ENCODE measurements at places on chromosomes 5 and 9. TPM values are rescaled to one million over a fixed set of nuclear protein-coding genes. Genes with fewer than 3 reads are reported as not detected.
A peak's percentile ranks its signal among the peaks of the same experiment; 100 is the strongest.

The KIF20A gene
- total RNA-seq, result 35.2 TPM

The ANKRD20A1 gene
- not detected for total RNA-seq

The ENTPD2 gene
- total RNA-seq, result not detected

The DCTN4 gene
- 66.4 TPM for total RNA-seq

The FBXL7 gene
- total RNA-seq, result 3.9 TPM

The SLC35D2 gene
- total RNA-seq, result 34.1 TPM

The PCDHGA11 gene
- total RNA-seq, result 0.52 TPM

The GRPEL2 gene
- 75.5 TPM for total RNA-seq

The SLC22A4 gene
- 4.3 TPM for total RNA-seq

The CAMK4 gene
- 0.10 TPM for total RNA-seq

The ITK gene
- total RNA-seq, result 0.07 TPM

The MEIKIN gene
- total RNA-seq, result not detected

The SUSD3 gene
- 0.27 TPM for total RNA-seq

- no peak for DNase-seq
Observed at GRCh38 chr9:19768798-19769197, 20.0 kb downstream of the SLC24A2 start.

DNA sequence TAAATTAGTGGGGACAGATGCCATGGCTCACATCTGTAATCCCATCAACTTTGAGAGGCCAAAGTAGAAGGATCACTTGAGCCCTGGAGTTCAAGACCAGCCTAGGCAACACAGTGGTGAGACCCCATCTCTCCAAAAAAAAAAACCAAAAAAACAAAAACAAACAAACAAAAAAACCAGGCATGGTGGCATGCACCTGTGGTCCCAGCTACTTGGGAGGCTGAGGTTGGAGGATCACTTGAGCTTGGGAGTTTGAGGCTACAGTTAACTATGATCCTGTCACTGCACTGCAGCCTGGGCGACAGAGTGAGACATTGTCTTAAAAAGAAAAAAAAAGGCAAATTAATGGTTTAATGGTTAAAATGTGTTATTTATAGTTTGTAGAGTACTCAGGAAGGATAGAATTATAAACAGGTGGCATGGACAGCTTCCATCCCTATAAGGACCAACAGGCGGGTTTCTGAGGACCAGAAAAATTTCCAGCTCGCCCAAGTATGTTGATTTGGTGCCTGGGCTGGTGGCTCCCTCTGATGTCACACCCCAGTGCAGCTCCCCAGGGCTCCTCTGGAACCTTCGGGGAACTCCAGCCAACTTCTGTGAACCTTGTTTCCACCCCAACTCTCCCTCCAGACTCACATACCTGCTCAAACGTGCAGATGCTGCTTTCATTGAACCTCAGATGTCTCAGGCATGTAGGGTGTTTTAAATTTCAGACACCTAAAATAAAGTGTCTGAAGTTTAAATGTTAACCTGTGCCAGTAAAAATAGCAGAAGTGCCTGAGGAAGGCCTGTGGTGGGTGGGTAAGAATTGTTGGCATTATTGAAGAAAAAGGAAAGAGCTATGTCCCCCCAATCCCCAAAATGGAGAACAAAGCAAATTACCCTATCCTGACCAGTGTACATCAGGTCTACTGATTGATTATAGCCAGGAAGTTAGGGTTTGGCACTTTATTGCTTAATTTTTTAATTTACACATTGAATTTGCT lies 69.0 kb downstream of the TRIO start:
- DNase-seq, result no peak

DNA sequence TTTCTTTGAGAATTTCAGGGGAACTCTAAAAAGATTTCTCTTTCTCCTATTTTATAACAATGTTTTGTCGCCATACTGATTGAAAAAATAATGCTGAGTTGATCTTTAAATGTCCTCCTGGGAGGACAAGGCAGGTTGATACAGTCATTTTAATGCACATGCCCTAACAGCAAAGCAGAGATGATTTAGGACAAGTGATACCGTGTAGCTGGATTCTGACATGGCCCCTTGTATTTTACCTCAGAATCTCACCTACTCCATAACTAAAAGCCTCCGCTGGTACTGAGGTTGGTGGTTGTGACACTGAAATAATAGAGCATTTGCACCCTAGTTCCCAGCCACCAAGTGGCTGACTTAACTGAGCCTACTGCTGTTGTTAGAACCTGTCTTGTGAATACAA lies 811 bp upstream of the LRRTM2 start:
- DNase-seq, result no peak

DNA sequence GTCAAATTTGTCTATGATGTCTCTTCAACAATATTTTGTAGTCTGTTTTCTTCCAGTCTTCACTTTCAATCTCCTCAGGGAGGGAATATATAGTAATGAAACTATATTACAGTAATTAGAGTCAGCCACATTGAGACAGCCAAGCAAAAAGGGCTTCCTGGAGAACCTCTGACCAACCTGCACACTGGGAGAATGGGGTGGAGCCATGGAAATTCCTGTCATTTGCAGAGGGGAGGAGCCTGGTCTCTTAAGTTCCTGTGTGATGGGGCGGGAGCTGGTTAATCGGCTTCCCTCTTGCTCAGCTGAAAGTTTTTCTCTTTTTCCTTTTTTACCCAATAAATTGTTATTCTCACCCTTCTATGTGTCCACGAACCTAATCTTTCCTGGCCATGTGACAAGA lies 1220.0 kb downstream of the PTPRD start:
- no peak for DNase-seq

GRCh38 chr5:34686762-34687268 lies 30.7 kb downstream of the RAI14 start:
- DNase-seq, result peak; percentile 57

DNA sequence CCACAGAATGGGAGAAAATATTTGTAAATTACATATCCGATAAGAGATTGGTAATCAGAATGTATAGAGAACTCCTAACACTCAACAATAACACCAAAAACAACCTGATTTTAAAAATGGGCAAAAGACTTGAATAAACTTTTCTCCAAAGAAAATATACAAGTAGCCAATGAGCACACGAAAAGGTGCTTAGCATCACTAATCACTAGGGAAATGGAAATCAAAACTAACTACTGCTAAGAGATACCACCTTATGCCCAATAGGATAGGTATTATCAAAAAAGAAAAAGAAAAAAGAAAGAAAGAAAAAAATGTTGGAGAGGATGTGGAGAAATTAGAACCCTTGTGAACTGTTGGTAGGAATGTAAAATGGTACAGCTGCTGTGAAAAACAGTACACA lies 212.1 kb downstream of the TLR4 start:
- no peak for DNase-seq

DNA sequence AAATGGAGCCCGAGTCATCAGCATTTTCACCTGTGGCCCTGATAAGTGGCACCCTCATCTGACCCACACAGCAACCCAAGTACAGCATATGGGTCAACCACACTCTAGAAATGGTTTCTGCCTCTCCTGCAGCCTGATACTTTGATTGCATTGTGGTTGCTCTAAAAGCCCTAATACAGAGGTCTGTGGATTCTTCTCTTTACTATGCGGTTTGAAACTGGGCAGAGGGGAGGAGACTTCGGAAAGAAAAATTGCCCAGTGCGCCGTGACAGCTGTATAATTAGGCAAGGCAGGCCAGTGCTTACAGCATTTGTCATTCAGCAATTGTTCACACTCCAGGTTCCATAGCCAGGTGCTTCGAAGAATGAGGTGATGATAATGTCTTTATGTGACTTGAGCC lies 361.0 kb downstream of the NFIB start:
- no peak for DNase-seq

- peak; percentile 91 for DNase-seq
Observed at GRCh38 chr5:130333089-130333488, 428.8 kb downstream of the CHSY3 start.

- DNase-seq, result no peak
Observed at GRCh38 chr5:9445826-9446388, 100.0 kb downstream of the SEMA5A start.

- DNase-seq, result no peak
Observed at GRCh38 chr5:14362491-14362890, 219.1 kb upstream of the OTULINL start.

- DNase-seq, result no peak
Observed at GRCh38 chr5:138491284-138491648, 26.0 kb downstream of the EGR1 start.

- DNase-seq, result no peak
Observed at GRCh38 chr5:168578538-168579487, at the start of gene PANK3. Gene PANK3, minus strand, starts transcription at chr5:168579368. Its CDS starts 85 bp downstream, at chr5:168579283.

- DNase-seq, result no peak
Observed at GRCh38 chr5:143390941-143391340, 12.5 kb downstream of the NR3C1 start.

DNA sequence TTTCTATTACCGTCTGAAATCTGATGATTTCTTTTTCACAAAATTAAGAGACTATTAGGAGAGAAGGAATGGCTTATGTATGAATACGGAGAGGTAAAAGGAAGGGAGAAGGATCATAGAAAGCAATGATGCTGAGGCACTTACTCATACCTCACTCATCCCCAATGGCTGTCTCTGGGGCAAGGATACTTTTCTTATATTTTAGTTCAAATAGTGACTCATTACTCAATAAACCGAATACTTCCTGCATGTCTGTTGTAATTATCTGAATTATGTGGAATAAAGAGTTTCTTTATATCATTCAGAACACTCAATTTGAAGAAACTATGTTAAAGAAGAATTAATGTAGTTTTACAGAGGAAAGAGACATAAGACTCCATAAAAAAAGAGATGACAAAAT lies 284.5 kb upstream of the NUDT12 start:
- no peak for DNase-seq

DNA sequence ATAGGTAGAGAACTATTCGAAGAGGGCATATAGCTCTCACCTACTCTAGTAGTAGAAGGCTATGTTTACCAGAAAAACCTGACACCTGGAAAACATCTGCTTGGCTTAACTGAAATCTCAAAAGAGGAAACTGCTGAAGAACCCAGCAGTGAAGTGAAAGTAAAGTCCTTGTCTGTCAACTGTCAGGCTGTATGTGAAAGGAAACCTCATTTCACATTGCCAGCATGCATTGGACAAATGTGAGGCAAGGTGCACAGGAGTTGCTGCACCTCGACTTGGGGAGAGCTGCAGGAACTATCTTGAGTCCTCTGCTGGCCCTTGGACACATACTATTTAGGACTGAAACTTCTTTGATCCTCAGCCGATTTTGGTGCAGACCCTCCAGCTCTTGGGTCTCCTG lies 53.3 kb downstream of the NREP start:
- DNase-seq, result no peak

- DNase-seq, result no peak
Observed at GRCh38 chr5:51104556-51104955, 278.7 kb upstream of the ISL1 start.

- no peak for DNase-seq
Observed at GRCh38 chr5:178488696-178489095, 101.5 kb downstream of the COL23A1 start.

DNA sequence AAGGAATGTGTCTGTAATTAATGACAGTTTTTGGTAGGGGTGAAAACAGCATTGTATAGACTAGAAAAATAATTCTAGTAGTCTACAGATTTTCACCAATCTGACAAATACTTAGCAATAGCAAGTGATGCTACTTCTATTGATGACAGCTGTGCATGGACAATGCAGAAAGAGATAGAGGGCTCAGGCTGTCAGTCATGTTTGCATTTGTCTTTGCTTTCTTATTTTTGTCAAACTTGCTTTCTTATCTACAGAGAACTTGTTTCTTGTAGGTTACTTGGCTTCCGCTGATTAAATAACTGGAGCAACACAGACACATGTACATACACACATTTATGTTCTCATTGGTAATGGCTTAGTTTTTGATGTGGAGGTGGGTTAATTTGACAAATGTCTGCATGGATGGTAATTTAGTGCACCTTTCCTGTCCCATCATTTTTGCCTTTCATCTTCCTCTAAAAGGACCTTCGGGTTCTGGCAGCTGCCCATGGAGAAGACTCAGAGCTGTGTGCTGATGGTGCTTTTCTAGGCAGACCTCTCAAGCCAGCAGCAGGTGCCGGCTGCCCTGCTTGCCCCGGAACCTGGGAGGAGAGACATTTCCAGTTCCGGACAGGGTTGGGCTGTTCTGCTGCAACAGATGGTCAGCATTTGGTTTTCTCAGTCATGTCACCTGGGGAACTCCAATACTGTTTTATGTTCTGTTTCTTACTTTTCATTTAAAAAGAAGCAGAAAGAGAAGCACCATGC lies 28.8 kb downstream of the CAMK4 start:
- no peak for DNase-seq

DNA sequence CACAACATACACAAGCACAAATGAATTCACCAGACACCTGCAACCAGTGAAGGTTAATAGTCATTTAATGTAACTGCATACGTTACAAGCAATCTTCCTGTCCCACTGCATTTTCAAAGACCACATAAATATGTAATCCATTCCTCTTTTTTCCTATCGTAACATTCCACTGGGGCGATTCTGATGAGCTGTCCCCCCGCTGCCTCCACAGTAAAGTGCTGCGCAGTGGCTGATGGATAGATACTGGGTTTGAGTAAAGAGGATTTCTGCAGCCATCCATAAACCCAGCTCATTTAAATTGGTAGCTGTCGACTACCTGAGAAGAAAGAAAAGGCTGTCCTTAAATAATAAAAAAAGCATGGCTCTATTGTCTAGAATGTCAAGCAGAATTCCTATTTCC lies 181.1 kb downstream of the SPOCK1 start:
- DNase-seq, result no peak

- no peak for DNase-seq
Observed at GRCh38 chr5:133750356-133750755, 138.0 kb upstream of the FSTL4 start.

Data from NCI-H460 (cell line).